ENCODE measurements at places on chromosomes 16 and 17.

GRCh38 chr17:13374203-13375143 is 227.3 kb downstream of the HS3ST3A1 start:
- DNase-seq = no peak

- peak; percentile 54 for DNase-seq
Measured at GRCh38 chr17:40069751-40070708, 7.3 kb downstream of the THRA start.

DNA sequence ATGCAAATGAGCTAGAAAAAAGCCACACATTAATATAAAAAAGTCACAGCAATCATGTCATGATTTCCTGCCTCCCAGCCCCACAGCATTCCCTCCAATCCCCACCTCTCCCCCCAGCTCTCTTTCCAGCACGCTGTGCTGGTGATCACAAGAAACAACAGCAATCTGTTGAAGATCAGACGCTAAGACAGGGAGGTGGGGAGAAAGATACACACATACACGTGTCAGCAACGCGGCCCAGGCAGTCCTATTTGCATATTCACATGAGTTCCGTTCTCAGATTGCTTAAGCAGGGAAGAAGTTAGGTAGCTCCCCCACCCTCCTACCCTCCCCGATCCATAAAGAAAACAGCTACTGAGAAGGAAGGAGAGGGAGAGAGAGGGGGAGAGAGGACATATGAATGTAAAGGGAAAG is 405.5 kb upstream of the PSMD7 start:
- DNase-seq = no peak

DNA sequence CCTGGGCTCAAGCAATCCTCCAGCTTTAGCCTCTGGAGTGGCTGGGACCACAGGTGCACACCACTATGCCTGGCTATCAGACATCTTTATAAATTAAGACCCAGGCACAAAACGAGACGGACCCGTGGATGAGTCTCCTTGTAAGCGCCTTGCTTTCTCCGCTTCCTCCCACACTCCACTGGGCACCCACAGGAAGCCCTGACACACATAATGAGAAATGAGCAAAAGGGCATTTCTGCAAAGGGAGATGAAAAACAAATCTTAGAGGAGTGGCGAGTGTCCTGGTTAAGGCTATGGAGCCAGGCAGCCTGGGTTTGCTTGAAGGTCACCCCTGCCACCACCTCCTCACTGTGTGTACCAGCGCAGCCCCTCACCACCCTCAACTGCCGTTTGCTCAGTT is 56.3 kb downstream of the XYLT1 start:
- DNase-seq = no peak

- no peak for DNase-seq
Measured at GRCh38 chr16:66862023-66862520, 17.9 kb downstream of the CA7 start.

GRCh38 chr16:57191056-57191571 is 5.0 kb downstream of the RSPRY1 start:
- no peak for DNase-seq

- DNase-seq = no peak
Measured at GRCh38 chr17:74160656-74161502, 42.6 kb upstream of the RPL38 start.

- DNase-seq = no peak
Measured at GRCh38 chr16:87219287-87219909, 97.8 kb downstream of the C16orf95 start.

- DNase-seq = no peak
Measured at GRCh38 chr17:74568106-74568873, 981 bp upstream of the CD300H start.

GRCh38 chr16:4623593-4623992 is 1.0 kb upstream of the MGRN1 start:
- DNase-seq = no peak

GRCh38 chr16:15509593-15510535 is 75.5 kb downstream of the BMERB1 start:
- DNase-seq = no peak

DNA sequence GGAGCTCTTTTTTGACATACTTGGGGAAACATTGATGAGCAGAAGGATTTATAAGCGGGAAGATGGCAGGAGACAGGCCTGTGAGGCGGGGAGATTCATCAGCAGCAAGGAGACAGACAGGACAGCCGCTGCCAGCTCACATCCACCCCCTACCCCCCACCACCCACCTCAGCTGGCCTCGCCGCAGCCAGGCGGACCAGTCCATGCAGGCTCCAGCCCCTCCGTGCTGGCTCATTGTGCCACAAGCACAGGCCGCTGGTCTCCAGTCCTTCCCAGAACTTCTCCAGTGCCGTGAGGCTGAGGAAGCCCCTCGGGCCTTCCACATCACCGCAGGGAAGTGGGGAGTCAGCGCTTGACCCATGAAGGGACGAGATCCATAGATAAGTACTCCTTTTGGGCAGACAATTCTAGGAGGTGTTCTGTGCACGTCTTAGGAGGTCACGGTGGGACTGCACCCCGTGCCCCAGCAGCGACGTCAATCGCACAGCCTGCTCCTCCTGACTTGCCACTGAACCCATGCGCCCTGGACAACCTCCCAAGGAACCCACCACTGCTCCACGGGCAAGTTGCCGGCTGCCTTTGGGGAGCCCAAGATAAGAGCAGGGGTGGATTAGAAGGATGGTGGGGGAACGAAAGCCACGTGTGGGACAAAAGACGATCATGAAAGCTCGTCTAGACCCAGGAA is 323.6 kb downstream of the C16orf95 start:
- no peak for DNase-seq

DNA sequence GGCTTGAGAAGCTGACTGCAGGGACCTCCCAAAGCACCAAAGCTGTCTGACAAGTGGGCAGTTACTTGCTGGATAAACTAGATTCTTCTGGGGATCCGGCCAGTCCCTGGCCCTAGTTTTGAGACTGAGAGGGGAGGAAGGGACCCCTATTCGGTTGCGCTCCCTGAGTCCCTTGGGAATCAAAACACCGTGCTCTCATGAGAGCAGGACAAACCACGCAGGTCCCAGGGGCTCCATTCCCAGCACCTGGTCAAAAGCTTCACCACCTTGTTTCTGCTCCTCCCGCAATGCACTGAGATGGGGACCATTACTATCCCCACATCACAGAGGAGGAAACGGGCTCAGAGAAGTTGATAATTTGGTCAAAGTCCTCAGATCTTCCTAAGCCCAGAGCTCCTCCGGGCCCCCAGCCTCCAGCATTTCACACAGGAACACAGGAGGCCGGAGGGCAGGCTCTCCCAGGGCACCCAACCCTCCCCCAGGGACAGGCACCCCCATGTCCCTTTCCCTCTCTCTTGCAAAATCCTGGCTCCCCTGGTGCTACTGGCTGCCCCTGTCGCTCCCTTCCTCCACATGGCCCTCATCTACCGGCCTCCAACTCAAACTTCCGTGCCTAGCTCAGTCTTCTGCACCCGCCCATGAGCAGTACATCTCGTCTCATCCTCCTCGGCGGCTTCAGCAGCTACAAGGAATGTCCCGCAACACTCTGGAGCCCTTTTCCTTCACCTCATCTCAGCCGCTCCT is 3.3 kb downstream of the TRIM65 start:
- no peak for DNase-seq

- DNase-seq = no peak
Measured at GRCh38 chr16:2826591-2827373, 3.3 kb upstream of the ZG16B start.

DNA sequence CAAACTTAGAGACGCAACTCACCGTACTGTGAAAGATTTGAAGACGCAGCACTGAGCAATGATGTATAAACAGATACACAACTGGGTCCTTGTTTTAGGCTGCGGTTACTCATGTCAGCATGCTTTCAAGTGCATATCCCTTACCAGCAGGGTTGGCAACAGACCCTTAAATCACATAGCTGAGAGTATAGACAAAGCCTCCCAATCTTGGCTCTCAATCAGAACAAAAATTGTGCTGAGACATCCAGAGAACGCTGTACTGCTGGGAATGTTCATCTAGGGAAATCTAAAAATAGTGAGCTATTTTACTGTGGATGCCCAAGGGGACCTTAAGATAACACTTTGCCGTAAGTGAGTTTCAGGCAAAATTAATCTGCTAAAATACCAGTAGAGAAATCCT is 84.4 kb upstream of the NUDT7 start:
- no peak for DNase-seq

- no peak for DNase-seq
Measured at GRCh38 chr16:22751685-22752084, 62.3 kb upstream of the HS3ST2 start.

GRCh38 chr17:63024716-63025115 is 58.7 kb downstream of the TANC2 start:
- DNase-seq = no peak

Measured in HL-60 (cell line).